Endothelial cell (in vitro differentiated cells): ENCODE measurements at places on chromosomes 7 and 10. TPM values are rescaled to one million over a fixed set of nuclear protein-coding genes. Genes with fewer than 3 reads are reported as not detected.

GRCh38 chr7:15851201-15851600 is 164.7 kb upstream of the MEOX2 start:
- no peak for DNase-seq

GRCh38 chr10:74243067-74243466 is 92.0 kb downstream of the ADK start:
- DNase-seq = no peak

- no peak for DNase-seq
These were observed 112.9 kb upstream of the LYZL2 start for GRCh38 chr10:30742471-30742870.

DNA sequence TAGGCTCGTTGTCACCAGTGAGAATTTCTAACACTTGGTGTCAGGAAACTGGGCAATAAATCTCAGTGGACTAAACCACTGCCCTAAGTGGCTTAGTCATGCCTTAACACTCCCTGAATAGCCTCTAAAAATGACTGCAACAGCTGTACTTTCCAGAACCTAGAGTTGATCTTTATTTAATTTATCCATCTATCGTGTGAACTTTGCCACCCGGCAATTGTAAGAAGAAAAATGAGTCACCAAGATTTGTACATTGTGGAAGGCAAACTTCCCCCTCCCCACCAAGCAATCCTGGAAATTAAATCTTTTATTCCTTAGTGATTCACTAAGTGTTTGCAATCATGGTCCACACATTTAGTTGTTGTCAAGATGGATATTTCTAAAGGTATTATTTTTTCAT is 47.1 kb downstream of the NXPH1 start:
- no peak for DNase-seq

The THSD7A gene
- 28.7 TPM for total RNA-seq
